NCI-H69 (cell line): ENCODE measurements at places on chromosomes 11 and 22.

GRCh38 chr11:118200901-118201680 lies 23.7 kb downstream of the JAML start:
- DNase-seq: no peak

- no peak for DNase-seq
Measured at GRCh38 chr11:96150609-96151008, 192.4 kb downstream of the MAML2 start.

DNA sequence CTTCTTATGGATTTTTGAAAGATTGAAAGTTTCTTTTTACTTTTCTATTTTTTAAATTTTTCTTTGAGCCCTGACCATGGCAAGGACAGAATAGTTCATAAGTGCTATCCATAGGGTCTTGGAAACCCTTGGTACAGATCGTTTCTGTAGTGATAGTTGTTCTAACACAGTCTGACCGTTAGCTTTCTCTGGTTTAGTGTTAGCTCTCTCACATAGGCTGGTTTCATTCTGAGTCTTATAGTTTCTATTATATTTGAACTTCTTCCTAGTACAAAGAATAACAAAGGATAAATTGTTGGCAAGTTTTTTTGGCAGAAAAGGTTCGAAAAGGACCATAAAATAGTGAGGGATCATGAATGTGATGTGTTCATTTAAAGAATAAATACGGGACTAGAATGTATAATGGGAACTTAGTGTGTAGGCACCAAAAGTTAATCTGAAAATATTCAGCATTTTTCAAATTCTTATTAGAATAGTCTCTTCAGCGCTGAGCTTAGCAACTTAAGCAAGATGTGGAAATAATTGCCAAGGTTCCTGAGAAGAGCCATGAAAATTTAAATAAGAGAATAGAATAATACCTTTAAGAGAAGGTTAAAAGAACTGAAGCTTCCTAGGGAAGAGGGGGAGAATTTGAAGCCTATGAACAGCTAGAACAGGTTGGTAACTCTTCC lies 24.1 kb downstream of the FDX1 start:
- no peak for DNase-seq

DNA sequence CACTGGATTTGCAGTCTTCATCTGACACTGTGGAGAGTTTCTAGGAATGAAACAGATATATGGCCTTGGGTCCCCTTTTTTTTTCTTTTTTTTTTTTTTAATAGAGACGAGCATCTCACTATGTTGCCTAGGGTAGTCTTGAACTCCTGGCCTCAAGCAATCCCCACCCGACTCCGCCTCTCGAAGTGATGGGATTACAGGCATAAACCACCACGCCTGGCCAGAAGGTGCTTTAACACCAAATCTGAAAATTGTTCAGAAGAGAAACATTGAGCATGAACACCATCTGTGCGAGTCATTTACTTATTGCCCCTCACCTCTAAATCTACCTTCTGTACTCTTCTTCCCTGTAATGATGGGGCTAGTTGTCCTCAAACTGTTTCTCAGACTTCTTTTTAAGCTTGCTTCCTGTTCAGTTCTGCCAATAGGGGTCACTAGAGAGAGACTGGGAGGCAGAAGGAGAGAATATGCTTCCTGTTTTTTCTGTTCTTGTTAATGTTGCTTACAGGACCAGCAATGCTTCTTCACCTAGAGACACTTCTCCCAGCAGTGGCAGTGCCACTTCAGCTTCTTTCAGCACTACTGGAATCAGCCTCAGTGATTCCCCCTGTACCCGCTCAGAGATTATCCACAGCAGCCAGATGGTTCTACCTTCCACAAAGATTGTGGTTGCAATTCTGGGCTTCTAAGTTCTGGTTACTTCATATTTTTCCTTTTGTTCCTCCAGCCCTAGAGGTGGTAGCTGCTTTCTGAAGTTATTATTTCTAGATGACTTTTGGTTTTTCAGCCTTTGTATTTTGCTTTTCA lies 20.8 kb upstream of the ZBED5 start:
- DNase-seq: peak; percentile 76

GRCh38 chr11:27242591-27242990 lies 120.4 kb downstream of the CCDC34 start:
- no peak for DNase-seq

GRCh38 chr11:76163289-76163880 lies 42.9 kb downstream of the WNT11 start:
- no peak for DNase-seq

DNA sequence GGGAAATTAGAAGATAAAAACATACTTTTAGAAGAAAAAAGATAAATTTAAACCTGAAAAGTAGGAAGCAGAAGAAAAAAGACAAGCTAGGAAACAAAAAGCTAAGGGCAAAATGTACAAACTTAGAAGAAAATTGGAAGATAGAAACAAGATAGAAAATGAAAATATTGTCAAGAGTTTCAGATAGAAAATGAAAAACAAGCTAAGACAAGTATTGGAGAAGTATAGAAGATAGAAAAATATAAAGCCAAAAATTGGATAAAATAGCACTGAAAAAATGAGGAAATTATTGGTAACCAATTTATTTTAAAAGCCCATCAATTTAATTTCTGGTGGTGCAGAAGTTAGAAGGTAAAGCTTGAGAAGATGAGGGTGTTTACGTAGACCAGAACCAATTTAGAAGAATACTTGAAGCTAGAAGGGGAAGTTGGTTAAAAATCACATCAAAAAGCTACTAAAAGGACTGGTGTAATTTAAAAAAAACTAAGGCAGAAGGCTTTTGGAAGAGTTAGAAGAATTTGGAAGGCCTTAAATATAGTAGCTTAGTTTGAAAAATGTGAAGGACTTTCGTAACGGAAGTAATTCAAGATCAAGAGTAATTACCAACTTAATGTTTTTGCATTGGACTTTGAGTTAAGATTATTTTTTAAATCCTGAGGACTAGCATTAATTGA lies 1.0 kb downstream of the MALAT1 start:
- no peak for DNase-seq

- DNase-seq: no peak
Measured at GRCh38 chr11:2192435-2192834, 20.8 kb upstream of the TH start.

- DNase-seq: no peak
Measured at GRCh38 chr11:126422446-126422845, 67.0 kb downstream of the ST3GAL4 start.

DNA sequence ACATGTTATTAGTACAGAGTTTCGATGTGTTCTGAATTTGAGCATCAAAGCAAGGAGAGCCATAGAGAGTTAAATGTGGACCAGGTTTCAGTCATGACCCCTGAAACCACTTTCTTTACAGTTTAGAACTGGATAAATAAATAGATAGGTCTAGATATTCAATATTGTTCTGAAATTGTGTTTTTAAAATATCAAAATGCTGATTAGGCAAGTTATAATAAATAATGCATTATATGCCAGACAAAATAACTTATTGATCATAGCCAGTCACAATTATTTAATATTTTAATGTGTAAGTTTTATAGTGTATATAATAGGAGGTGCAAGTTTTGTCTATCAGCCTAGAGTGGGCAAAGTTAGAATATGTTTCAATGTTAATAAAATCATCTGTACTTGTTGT lies 569.5 kb downstream of the METTL15 start:
- DNase-seq: no peak

GRCh38 chr11:18368221-18368620 lies 26.1 kb upstream of the LDHA start:
- DNase-seq: no peak

- DNase-seq: no peak
Measured at GRCh38 chr11:19714022-19714386, 1.4 kb downstream of the NAV2 start.

DNA sequence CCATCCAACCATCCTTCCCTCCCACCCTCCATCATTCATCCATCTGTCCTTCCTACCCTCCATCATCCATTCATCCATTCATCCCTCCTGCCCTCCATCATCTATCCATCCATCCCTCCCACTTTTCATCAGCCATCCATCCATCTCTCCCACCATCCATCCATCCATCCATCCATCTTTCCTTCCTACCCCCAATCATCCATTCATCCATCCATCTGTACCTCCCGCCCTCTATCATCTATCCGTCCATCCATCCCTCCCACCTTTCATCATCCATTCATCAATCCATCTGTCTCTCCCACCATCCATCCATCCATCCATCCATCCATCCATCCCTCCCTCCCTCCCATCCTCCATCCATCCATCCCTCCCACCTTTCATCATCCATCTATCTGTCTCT lies 968.8 kb downstream of the BRD1 start:
- no peak for DNase-seq

DNA sequence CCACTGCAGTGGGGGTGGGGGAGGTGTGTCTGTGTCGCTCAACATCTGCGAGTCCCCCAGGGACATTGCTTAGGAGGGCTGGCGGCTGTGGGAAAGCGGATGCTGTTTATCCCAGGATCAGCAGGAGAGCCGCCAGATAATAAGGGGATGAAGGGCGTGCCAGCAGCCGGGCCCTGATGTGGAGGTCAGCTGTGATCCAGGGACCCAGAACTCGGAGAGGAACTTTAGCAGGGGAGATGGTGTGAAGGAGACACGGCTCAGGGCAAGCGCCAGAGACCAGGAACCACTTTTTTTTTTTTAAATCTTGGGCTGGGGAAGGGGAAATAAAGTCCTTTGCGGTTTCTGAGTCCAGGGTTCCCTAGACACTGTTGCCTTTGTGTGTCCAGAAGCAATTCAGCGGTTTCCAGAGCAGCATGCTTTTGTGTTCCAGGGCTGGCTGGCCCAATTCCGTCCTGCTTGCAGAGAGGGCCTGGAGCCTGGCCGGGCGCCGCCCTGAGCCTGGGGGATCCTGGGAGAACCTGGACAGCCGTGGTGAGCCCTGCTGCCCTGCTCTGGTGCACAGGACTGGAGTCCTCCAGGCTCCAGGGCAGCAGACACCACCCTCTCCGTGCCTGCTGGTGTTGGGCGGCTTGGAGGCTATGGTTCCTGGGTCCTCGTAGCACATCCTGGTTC lies at the start of gene GRAMD4:
Gene GRAMD4, plus strand, starts transcription at position 557 of the 672 bp plus-strand sequence. CDS start 6,414 bp downstream, outside the sequence.
- peak; percentile 71 for DNase-seq

DNA sequence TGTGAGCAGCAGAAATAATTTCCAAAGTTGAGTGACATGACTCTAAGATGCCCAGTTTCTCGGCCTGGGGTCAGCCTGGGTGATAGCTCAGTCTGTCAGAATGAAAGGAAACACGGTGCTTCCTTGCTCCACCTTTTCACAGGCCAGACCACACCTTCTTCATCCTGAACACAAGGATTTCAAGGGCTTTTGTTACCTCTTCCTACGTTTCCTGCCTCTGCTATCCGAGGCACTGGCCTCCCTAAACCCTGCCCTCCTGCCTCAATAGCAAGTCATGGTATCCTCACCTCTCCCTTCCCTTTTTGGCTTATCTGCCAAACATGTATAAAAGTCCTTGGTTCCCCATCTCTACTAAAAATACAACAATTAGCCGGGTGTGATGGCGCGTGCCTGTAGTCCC lies 1.7 kb upstream of the OR51E1 start:
- no peak for DNase-seq

DNA sequence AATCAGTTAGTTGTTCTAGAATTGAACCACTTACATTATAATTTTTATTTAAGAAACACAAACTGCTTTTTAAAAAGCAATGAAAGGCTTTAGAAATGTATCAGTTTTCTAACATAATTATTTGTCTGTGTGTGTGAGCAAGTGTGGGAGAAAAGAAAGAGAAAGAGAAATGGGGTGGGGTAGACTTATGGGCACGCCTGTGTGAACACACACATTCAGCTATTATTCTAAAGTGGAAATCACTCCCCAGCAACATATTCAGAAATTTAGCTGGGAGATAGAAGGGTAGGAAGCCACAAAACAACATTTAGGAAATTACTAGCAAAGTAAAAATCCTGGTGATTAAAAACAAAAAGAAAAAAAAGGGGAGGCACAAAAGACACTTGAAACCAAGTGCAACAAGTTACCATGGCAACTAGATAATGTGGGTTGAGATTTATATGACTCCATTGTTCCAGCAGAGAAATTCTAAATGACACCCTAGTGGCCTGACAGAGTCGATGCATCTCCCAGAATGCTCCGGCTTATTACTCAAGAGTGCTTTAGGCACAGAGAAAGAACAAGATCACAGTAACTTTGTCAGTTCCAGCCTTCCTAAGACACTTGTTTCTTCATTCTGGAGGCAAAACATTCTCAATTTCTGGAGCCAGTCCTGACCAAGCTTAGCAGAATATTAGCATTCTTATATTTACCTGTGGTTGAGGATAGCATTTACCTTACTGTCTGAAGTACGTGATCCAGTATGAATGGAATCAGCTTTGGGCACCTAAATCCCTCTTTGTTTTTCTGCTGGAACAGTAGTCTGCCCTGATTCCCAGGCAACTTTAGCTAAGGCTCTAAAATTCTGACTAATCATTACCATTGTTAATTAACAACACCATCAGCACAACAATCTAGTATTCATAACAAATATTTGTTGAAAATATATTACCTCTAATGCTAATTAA lies 444.4 kb downstream of the DLG2 start:
- peak; percentile 53 for DNase-seq

DNA sequence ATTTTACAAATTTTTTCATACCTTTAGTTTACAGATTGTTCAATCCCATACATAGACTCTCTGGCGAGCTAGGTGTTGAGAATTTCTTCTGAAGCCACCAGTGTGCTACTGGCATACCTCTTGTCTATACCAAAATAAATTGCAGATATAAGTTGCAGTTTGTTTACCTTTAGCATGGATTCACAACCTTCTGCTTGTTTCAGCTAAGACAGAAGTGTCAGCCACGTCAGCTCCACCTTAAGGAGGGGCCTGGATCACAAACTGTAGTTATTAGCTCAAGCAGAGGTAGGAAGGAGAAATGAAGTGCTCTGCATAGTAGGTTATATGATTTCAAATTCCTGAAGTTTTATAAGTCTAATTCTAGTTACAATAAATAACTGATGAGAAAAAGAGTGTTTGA lies at the start of gene NXPE4:
Gene NXPE4, minus strand, starts transcription at position 216 of the 400 bp plus-strand sequence. CDS start 1,027 bp downstream, outside the sequence.
- DNase-seq: no peak

DNA sequence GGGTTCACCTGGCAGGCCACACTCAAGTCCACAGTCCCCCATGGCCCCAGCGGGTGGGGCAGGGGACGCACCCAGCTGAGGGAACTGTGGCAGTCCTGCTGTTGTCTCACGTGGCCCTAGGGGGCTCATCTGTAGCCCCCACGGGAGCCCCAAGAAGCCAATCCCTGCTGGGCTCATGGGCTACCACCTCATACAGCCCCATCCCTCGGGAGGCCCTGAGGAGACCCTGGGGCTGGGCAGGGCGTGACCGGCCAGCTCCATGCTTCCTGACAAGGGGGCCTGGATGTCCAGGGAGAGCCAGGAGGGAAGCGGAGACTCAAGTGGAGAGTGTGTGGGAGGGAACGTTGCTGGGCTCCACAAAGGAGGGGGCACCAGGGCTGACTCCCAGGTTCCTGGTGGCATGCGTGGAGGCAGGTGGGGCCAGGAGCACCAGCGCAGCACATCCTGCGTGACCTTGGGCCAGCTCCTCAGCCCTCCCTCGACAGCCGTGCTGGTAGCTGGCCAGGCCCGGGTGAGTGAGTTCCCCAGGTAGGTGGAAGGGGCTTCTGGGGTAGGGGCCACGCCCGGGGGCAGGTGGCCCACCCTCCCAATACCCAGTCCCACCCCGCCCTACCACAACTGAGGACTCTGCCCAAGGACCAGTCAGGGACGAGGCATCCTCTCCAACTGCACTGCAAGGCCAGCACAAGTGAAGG lies 7.9 kb downstream of the RTN4R start:
- no peak for DNase-seq

GRCh38 chr22:50186181-50186714 lies 535 bp downstream of the TRABD start:
- peak; percentile 23 for DNase-seq

- no peak for DNase-seq
Measured at GRCh38 chr11:90589735-90590134, 366.9 kb upstream of the CHORDC1 start.

GRCh38 chr11:134432776-134433175 lies 20.7 kb upstream of the B3GAT1 start:
- DNase-seq: no peak

GRCh38 chr11:99307510-99308088 lies 286.9 kb downstream of the CNTN5 start:
- DNase-seq: no peak
